ENCODE measurements at places on chromosomes 4 and X.

DNA sequence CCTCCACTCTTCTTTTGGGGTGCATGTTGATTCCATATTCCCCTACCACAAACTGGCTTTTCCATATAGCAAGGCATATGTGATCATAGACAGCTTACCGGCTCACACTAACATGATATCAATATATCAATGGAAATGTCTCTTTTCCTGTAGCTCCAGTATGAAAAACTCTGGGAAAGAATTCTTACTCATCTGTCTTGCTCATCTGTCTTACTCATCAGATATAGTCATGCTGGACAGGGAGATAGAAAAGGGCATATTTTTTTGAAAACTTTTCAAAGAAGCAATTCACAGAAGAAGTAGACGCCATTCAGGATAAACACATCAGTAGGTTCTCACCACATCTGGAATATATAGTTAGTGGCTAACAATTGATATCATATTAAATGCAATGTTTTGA, 794.7 kb downstream of the RAB28 start:
- no peak for DNase-seq

DNA sequence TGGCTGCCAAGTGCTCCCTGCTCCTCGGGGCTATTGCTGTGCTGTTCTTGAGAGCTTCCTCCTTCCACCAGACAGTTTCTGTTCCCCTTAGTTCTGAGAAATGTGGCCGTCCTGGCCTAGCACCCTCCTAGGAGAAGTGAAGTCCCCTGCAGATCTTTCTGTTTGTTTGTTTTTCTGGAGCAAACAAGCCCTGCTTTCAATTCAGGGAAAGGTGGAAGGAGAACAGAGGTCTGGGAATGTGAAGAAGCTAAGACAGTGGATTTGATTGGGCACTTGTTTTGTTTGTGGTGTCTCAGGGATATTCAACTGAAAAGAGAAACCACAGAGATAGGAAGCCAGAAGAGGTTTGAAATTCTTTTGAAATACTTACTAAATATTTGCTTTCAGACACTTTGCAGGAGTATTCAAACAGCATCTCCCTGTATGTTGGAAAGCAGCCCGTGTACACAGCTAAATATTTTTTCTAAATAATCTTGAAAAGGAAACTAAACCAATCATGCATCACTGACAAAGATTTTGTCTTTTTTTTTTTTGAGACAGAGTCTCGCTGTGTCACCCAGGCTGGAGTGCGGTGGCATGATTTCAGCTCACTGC, 36.5 kb upstream of the PPM1K start:
- no peak for DNase-seq

DNA sequence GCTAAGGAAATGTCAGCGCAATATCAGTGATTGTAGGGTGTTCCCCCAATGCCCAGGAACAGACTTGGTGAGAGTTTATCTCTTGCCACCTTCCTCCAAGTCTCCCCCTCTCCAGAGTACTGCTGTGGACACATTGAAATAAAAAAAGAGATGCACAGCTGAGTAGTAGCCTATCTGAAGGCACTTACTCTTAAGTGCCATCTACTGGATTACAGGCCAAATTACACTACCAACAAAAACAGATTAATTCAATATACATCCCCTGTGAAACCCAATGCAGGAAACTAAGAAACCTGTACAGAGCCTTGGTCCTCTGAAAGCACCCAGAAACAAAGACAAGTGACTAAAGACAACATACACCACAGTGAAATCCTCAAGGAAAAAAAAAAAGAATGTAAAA, 460.3 kb downstream of the ZIC3 start:
- no peak for DNase-seq

- no peak for DNase-seq
Observed at GRCh38 chrX:24341795-24342194, 18.6 kb upstream of the SUPT20HL1 start.

DNA sequence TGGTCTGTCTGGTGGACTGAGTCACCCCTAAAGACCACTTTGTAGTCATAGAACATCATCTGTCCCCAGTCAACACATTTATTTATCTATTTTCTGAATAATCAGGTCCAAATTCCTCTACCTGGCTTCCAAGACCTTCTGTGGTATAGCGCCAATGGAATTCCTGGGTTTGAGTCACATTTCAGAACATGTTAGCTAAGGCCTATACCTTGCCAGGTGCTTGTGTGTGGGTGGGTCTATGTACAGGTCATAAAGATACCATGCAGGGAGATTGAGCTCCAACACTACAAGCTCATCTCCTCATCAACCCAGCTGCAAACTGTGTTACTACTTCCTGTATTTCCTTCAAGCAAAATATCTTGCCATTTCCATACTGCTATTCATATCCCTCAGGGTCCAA, 113.3 kb downstream of the TRAPPC11 start:
- DNase-seq, result no peak

DNA sequence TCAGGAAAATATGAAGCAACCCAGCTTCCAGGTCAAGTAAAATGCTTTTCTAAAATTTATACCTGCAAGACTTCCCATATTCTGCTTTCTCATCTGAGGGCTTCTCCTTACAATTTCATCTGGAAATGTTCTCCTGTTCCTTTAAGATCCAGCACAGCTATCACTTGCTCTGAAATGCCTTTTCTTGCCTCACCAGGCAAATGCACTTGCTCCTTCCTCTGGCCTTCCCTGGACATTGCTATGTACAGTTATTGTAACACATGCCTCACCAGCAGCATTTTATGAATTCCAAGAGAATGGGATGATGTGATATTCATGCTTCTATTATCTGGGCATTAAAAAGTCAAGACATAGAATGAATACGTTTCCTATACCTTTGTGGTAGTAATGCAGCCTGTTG, 842.1 kb upstream of the INTU start:
- DNase-seq, result no peak

- no peak for DNase-seq
Observed at GRCh38 chrX:153527208-153527607, 9.8 kb downstream of the ATP2B3 start.

DNA sequence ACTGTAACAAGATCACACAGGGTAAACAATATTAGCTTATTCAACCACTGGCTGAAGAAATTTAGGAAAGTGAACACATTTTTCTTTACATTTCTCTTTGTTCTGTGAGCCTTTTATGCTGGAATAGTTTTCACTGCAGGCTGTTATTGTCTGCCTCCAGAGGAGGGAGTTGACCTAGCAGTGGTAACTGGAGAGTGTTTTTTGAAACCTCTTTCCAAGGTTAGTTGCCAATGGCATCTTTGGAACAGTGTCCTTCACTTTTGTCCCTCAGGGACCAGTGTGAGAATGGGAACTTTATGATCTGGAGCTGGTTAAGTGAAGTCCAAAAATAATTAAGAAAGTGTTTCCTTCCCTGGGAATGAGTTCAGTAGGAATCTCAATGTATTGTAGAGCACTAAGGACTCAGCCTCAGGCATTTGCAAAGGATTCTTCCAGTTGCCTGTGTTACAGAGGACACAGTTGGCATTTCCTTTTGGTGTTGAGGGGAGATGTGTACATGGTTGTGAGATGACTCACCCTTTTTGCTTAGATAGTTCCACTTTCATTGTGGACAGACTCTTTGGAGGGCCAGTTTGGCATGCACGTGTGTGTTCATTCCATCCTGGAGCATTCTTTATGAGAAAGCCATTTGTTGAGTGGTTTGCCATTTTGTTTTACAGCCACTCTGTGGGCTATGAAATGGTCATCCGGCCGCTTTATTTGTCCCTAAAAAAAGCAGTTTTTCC, 61.3 kb downstream of the AR start:
- no peak for DNase-seq

GRCh38 chrX:49040376-49040955, 2.7 kb downstream of the TFE3 start:
- no peak for DNase-seq

DNA sequence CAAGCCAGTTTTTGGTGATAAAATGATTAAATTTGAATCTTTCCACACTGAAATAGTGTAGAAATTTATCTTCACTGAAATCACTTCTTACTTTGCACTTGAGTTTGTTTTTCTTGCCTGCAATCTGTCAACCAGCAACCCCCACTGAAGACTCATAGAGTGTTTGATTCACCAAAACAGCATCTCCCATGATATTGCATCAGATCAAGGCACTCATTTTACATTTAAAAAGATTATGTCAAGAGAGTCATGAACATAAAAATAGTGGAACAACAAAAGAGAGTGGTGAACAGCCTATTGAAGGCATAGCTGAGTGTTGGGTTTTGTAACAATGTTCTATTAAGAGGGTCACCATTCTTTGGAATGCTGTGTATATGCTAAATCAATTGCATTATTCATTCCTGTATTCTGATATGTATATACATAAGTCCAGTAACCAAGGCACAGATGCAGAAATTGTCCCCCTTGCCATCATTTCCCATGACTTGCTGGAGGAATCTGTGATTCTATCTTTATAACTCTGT, 1934.9 kb downstream of the ARAP2 start:
- no peak for DNase-seq

- DNase-seq, result no peak
Observed at GRCh38 chr4:55466001-55466400, 70.2 kb downstream of the TMEM165 start.

DNA sequence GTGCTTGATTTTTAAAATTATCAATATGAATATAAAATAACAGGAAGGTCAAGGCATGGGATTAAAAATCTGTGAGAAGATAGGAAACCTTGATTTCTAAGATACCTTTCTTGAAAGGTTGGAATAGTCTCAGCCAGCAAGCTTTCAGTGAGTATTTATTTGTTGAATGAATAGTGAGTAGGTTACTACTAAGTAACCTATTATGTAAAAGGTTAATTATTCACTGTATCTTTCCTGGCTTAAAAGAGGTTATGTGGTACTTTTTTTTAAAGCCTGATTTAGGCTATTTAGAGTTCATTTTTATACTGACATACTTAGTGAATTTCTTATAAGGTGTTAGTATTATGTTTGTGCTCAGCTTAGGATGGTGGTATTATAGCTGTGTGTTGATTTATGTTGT, 123.5 kb downstream of the PTPN13 start:
- no peak for DNase-seq

- DNase-seq, result no peak
Observed at GRCh38 chrX:66074920-66075879, 35.3 kb upstream of the VSIG4 start.

DNA sequence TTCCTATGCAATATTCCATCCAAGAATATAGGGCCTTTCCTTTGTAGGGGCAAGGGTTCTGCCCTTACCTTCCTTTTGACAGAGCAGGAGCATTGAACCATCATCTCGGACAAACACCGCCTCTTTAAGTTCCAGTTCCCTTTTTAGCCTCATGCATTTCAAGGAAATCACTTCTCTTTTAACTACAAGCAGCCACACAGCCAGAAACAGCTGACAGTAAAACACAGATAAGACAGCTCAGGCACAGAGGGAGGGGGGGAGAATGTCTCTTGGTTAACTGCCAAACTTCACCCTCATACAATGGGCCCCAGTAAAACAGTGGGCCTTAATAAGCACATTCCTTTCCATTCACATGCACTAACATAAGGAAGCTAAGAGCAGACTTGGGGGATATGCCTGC, 648.3 kb downstream of the GABRG1 start:
- DNase-seq, result no peak

- DNase-seq, result no peak
Observed at GRCh38 chr4:71772592-71772991, 11.3 kb downstream of the GC start.

GRCh38 chrX:124719060-124719459, 372.7 kb downstream of the SH2D1A start:
- DNase-seq, result no peak

- no peak for DNase-seq
Observed at GRCh38 chr4:2942532-2943363, 20.5 kb downstream of the NOP14 start.

GRCh38 chr4:1557221-1557597, 126.9 kb downstream of the FAM53A start:
- no peak for DNase-seq

- no peak for DNase-seq
Observed at GRCh38 chrX:56788717-56789122, 59.7 kb downstream of the NBDY start.

GRCh38 chr4:126223784-126224407, 909.1 kb downstream of the FAT4 start:
- DNase-seq, result no peak

- no peak for DNase-seq
Observed at GRCh38 chr4:14726441-14726840, 275.8 kb upstream of the CPEB2 start.

DNA sequence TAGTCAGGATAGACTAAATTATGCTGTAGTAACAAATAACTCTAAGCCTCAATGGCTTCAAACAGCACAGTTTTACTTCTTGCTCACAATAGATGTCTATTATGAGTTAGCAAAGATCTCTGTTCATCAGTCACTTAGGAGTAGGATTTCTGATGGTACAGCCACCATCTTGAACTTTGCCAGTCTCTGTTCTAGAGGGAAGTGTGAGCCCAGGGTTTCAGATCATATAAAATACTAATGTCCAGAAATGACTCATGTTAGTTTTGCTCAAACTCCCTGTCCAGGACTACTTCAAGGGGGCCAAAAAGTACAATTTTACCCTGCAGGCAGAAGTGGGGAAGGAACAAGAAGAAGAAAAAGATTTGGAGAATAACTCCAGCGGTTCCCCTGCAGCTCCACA, 77.1 kb upstream of the LSM6 start:
- no peak for DNase-seq

- DNase-seq, result no peak
Observed at GRCh38 chrX:138929926-138930582, 218.5 kb upstream of the FGF13 start.

- no peak for DNase-seq
Observed at GRCh38 chrX:16215660-16216059, 48.4 kb downstream of the MAGEB17 start.

GRCh38 chrX:24577091-24577490, 70.1 kb downstream of the PCYT1B start:
- DNase-seq, result no peak

- DNase-seq, result no peak
Observed at GRCh38 chr4:139704915-139705485, 39.4 kb downstream of the MGST2 start.

GRCh38 chr4:36414248-36414647, 132.8 kb downstream of the DTHD1 start:
- DNase-seq, result no peak

DNA sequence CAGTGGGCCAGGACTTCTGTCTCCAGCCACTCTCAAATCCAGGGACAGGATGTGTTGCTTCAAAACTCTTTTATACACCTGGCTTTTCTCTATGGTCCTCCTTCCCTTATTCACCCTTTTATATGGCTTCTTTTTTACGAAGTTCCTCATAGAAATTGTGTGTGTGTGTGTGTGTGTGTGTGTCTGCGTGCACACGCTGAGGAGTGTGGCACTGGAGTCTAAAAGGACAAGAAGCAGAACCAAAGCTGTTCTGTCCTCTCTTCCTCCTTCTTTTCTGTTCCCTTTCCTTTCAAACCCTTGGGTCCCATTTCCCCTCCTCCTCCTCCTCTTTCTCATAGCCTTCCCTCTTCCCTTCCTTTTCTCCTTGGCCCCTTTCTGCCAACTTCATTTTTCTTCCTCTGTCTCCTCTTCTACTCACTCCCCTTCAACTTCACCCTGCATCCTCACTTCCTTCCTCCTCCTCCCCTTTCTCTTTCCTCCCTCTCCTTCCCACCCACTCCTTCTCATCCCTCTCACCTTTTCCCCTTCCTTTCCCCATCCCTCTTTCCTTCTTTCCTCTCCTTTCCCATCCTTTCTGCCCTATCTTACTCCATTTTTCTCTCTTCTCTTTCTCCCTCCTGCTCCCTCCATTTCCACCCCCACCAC, 360.5 kb downstream of the MID1IP1 start:
- no peak for DNase-seq
